ENCODE measurements at places on chromosomes 6 and 20.
A peak's percentile ranks its signal among the peaks of the same experiment; 100 is the strongest.

- no peak for DNase-seq
These were observed 52.2 kb downstream of the GOPC start for GRCh38 chr6:117550078-117550600.

DNA sequence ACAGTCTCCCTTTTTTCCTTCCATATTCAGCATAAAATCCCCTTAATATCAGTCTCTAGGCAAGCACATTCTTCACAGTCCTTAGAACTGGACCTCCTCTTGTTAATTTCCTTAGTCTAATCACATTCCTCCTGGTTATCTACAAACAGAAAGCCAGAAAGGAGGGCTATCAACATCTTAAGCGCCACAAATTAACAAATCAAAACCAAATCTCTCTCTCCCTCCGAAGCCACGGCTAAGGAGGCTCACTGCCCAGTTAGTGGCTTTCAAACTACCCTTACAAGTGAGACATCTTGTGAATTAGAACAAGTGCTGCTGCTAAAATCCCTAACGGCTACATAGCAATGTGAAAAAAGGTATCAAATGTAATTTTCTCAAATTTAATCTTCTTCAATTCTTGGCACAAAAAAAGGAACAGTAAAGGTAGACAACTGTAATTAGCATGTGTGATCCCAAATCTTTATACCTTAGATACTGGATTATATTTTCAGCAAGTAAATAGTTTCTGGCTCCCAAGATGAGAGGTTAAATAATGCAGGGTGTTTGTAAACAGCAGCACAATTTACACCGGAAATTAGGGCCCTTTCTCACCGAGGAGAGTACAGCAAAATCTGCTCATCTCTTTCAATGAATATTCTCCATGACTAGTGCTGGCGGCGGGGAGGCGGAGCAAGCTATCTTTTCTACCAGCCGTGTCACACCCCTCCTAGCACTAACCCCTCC is 1.4 kb upstream of the TRIM39 start:
- DNase-seq, result peak; percentile 57

GRCh38 chr6:151675746-151676459 is 131.6 kb upstream of the ESR1 start:
- DNase-seq, result peak; percentile 77

- no peak for DNase-seq
These were observed 362.6 kb downstream of the EPM2A start for GRCh38 chr6:145372671-145373151.

DNA sequence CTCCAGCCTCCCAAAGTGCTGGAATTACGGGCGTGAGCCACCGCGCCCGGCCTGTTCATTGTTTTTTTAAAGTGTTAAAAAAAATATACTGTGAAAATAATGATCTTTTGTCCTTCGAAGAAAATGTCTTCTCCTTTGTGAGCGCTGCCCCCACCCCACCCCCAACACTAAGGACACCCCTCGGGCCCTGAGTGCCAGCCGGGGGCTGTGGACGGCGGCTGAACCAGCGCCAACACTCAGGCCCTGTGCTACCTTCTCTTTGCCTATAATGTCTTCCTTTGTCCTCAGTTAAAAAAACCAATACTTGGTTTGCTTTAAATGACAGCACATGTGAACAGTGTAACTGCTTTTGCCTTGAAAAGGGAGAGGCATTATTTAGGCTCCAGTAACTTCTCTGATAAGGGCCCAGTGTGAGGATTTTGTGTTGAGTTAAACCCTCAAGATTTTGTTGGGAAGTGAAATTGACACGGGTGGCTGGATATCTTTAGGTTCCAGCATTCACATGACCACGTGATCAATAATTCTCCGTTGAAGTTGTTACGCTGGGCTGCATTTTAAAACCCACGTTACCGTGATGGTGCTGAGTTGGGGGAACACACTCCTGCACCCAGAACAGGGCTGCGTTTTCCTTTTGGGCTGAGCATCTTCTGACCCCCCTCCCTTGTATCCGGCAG is 9.5 kb upstream of the ADRM1 start:
- no peak for DNase-seq

GRCh38 chr6:24855395-24856245 is 56.9 kb upstream of the ARMH2 start:
- peak; percentile 45 for DNase-seq

DNA sequence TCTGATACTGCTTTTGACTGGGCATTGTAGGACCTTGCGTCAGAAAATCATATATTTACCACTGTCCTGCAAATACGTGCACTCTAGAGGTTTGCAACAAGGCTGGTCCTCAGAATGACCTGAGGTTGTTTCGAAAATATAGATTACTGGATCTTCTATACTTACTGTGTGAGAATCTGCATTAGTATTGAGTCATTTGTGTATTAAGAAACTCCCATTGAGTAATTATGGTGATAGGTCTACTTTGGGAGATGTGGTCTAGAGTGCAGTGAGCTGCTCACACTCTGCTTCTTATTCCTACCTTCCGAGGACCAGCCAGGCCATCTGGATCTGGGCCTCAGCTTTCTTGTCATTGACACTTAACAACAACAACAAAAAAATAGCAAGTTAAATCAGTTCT is 9.6 kb downstream of the KLHL32 start:
- no peak for DNase-seq

GRCh38 chr6:168167431-168168315 is 88.7 kb upstream of the FRMD1 start:
- no peak for DNase-seq

GRCh38 chr6:170087941-170088581 is 202.8 kb downstream of the DLL1 start:
- no peak for DNase-seq

DNA sequence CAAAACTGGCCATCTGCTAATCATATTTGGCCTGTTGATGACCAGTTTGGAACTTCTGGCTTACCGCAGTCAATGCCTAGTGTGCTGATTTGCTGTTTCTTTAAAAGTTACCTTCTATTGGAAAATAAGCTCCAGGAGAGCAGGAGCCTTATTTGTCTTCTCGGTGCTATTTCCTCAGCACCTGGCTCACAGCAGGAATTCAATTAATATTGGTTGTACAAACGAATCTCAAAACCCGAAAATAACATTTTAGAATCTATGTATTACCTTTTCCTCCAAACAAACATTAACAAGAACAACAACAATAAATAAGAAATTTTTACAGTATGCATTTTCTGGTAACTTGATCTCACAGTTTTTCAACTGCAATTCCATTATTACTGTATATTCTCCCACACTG is 1080.7 kb upstream of the MAP3K7 start:
- no peak for DNase-seq

GRCh38 chr20:24745617-24746350 is 203.3 kb upstream of the CST7 start:
- no peak for DNase-seq

GRCh38 chr6:89281779-89282246 is 33.3 kb downstream of the GABRR2 start:
- peak; percentile 90 for DNase-seq

DNA sequence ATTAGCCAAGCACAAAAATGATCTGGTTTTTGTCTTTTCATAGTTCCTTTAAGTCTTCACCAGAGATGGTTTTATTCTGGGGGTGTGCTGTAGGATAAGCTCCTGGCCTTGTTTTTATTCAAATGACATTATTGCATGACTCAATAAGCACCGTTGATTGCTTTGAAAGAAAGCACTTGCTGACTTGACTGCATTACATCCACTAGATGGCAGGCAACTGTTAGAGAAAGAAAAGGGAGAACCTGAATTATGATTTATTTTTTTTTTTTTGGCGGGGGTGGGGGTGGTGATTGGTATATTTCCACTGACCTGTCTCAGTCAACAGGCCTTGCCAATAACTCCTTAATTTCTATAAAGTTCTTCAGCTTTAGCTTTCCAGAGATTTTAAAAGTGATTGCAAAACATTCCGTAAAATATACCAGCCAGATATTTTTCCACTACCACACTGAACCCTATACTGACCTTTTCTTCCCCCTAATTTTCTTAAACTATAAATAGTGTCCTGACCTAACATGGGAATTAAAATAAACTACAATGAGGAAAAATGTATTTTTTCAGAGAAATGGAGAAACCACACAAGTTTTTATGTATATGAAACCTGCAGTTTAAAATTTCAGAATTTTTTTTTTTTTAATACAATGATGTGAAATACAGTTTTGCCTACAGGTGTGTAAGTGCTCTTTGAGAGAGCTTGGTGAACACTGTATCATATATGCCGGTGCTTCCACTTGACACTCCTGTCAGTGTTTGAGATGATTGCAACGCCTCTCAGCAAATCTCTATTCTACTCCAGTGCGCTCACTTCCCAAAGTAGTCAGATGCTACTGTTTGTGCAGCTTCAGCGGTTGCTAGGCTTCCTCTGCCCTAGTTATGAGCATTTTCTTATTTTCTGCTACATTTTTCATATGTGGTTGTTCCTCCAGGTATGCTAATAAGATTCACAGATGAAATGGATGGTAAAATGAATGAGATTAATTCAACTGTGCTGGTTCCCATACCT is 274.3 kb downstream of the CD109 start:
- DNase-seq, result peak; percentile 17

DNA sequence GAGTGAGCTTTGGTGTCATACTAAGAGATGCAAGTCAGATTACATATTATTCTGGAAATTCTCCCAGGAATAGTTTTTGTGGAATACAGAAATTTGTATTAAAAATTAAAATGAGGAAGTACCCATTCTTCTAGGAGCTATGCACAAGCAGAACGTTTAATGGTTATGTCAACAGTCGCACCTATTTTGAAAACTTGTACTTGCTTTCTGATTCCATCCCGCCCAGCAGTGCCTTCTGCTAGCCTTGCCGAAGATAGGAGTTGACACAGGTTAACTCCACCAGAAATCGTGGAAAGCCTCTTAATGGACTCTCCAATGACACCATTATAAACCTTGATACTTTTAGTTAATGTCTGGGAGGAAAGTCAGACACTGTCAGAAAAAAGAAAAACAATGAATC is 6.7 kb downstream of the PBOV1 start:
- DNase-seq, result no peak

DNA sequence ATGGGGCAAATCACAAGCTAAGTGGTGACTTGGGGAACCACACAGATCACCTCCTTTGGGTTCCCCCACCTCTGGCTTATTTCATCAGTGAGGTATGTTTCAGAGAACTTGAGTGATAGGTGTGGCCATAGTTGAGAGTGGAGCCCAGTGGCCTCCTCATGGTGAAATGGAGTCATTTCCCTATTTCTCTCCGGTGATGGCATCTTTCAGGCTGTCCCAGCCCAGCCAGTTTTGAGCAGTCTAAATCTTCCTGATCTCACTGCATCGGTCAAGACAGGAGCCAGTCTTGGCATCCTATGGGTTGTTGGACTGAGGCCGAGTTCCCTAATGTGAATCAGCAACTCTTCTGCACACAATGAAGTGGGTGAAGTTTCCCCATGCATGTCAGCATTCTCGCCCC is 132.4 kb downstream of the EYA2 start:
- no peak for DNase-seq

DNA sequence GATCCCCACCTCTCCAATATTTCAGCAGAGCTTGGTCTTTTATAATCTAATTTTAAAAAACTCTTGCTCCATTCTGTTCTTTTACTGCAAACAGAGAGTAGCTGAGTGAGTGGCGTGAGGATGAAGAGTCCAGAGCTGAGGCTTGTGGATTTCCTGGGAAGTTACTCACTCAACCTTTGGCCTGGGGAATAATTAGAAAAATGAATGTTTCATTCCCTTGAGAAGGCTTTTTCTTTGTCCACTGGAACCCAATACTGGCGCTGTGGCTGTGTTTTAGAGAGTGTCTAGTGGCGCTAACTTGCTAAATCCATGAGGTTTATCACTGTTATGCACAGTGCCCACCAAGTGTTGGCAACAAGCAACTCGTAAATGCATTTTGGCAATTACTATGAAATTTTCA is 251.5 kb downstream of the HIVEP2 start:
- no peak for DNase-seq

DNA sequence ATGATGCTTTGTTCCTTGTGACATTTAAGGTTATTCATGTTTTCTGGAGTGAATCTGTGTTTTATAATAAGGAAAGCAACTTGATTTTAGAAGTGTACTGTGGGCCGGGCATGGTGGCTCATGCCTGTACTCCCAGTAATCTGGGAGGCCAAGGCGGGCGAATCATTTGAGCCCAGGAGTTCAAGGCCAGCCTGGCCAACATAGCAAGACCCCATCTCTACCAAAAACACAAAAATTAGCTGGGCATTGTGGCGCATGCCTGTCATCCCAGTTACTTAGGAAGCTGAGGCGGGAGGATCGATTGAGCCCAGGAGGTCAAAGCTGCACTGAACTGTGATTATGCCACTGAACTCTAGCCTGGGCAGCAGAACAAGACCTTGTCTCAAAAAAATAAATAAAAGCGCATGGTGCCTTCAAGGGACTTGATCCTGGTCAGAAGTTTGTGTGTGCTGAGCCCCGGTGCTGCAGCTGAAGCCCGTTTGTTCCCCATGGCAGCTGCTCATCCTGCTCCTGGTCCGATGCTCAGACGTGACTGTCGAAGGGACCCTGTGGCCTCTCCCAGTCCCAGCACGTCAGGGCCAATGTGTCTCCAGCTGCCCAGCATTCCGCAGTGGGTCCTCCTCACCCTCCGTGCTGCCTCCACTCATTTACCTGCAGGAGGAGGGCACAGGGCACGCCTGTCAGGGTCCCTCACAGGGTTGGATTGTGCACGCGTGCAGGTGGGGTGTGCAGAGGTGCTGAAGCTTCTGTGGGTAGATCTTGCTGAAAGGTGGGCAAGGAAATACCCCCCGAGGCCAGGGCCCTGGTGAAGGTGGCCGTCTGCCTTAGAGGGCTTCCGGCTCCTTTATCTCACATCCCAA is 18.3 kb downstream of the ENTPD6 start:
- DNase-seq, result no peak

GRCh38 chr6:136254851-136255466 is 4.8 kb upstream of the MTFR2 start:
- DNase-seq, result no peak

DNA sequence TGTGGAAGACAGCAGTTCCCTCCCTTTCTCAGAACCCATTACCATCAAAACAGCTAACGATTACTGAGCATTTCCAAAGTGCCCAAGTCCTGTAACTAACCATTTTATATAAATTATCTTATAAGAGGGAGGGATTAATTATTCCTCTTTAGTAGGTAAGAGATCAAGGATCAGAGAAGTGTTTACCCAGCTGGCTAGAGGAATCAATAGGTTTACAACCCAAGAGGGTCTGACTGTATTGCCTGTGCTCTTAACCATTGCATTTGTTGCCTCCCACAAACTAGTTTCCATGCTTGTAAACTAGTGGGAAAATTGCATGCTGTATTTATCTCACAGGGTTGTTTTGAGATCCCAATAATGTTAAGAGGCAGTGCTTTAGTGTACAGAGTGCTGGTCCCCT is 3.7 kb upstream of the DBNDD2 start:
- DNase-seq, result no peak

DNA sequence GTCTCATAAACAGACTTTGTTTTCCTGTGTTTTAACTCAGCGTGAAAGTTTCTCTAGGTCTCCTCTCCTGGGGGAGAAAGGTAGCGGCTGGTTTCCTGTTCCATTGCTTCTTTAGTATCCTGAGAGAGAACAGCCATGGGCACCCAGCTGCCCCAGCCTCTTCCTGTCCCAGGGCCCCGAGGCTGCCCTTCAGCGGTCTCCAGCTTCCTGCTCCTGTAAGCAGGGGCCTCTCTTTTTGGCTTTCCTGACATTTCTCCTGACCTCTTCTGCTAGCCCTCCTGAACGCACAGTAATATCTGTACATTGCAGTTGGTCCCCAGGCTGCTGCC is 2.4 kb upstream of the SSTR4 start:
- DNase-seq, result no peak
